Foreskin keratinocyte (primary cell): ENCODE measurements at places on chromosomes 2 and 18. TPM values are rescaled to one million over a fixed set of nuclear protein-coding genes. Genes with fewer than 3 reads are reported as not detected.

The CPS1 gene
- total RNA-seq, result 18.5 and 19.2 TPM in 2 replicates

The CHRNA1 gene
- total RNA-seq, result not detected in 2 replicates

The CRYGC gene
- total RNA-seq, result not detected in 2 replicates

- no peak for DNase-seq
Measured at GRCh38 chr2:144490017-144490416, 29.9 kb downstream of the ZEB2 start.

The LOXL3 gene
- total RNA-seq, result 1.4 and 1.9 TPM in 2 replicates
